Activated CD8-positive, alpha-beta memory T cell treated with anti-CD3 and anti-CD28 coated beads, Interleukin-2, amount 50 U/mL, for 48 hours (primary cell): ENCODE measurements at places on chromosomes 5 and 9.

- no peak for DNase-seq
These were observed 80.2 kb downstream of the PRKACG start for GRCh38 chr9:68933434-68934328.

DNA sequence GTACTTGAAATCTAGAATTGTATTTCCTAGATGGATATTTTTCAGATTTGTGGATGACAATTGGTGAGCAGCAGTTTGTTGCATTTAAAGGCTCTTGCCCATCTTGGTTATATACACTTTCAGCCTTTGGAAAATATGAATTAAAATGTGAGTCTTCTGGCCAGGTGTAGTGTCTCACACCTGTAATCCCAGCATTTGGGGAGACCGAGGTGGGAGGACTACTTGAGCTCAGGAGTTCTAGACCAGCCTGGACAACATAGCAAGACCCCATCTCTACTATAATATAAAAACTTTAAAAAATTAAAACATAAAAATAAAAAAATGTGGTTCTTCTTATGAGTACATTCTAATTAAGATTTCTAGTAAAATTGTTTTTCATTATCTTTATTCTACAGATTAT, 102.0 kb downstream of the MTREX start:
- no peak for DNase-seq

GRCh38 chr5:155908543-155908942, 418.4 kb upstream of the SGCD start:
- DNase-seq = no peak

- DNase-seq = no peak
These were observed 4.3 kb downstream of the TLN1 start for GRCh38 chr9:35727676-35728040.

DNA sequence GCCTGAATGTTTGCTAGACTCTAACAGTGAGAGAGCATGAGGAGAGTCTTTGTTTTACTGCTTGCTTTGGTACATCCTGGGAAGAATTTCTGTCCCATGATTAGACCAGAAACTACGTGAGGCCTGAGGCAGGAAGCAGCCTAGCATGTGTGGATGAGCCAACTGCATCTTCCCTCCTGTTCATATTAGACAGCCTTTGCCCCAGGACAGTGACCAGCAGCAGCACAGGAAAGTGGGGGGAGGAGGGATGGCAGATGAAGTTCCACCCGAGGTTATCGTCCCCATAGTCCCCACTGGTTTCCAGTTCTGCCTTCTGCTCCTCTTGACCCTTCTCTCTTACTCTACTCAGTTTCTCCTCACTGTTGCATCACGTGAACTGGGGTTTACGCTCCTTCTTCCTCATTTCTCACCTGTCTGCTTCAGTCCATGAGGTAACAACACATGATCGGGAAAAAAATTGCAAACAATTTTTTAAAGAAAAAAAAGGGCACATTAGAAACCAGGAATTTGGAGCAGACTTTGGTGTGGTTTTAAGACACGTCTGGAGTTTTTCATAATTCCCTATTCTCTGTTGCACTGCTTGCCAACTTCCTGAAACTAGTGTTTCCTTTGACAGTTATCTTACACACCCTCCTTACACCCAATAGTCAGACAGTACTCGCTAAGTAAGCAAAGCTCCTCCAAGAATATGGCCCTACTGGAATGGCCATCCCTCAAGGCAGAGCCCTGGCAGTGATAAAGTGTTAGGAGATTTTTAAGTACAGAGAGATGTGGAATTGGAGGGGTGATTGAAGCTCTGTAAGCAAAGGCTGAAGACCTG, 84.1 kb downstream of the SNX18 start:
- DNase-seq = no peak

GRCh38 chr9:19650312-19650711, 138.5 kb downstream of the SLC24A2 start:
- DNase-seq = no peak

GRCh38 chr9:12065050-12065449, 628.1 kb upstream of the TYRP1 start:
- DNase-seq = no peak

DNA sequence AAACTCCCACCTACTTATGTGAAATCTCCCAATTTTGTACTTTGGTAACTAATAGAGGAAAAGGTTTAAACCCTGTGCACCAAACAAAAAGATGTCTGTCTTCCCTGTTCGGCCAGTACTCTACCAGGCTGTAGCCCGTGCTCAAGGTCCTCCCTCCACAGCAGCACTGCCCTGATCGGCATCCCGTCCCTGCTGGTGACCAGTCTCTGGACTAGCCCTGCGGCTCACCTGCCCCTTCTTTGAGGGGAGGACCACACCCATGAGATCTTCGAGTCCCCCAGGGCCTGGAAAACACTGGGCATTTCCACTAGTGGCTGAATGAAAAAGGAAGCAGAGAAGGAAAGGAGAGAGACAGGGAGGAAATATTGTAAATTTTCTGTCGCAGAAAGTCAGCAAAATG, 2.8 kb downstream of the GFPT2 start:
- no peak for DNase-seq
